T-helper 2 cell (primary cell): ENCODE measurements at places on chromosomes 3 and 15.

DNA sequence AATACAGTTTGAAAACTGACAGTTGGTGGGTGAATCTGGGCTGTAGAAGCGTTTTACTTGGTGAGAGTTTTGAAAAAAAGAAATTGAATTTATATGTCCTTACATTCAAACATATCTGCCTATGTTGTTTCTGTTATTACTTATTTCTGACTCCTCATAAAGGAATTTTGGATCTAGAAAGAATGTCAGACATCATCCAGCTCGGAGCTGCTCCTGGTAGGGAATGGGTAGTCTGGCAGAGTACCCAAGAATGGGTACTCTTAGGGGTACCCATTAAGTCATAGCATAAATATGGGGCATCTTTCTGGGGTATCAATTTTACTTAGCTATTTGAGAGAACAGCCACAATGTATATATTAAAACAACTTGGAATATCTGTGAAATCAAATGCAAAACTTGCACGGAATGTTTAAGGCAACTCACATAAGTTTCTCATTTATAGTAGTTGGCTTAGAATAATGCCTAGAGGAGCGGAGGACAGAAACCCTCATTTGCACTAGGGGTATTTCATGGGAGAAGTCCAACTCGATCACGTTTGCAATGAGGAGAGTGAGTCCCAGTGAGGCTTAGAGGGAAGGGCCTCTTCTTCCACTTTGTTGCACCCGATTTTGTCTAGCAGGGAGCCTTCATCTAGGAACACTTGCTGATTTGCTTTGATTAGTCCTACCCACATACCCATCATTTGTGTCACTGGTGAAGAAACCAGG, 2.4 kb upstream of the LARP6 start:
- DNase-seq: no peak

GRCh38 chr15:32104061-32104995, 74.0 kb downstream of the CHRNA7 start:
- no peak for DNase-seq

GRCh38 chr3:177196008-177196455, 1.2 kb downstream of the TBL1XR1 start:
- peak; percentile 71 for DNase-seq

- DNase-seq: no peak
Observed at GRCh38 chr15:57147621-57148020, 228.7 kb upstream of the CGNL1 start.

DNA sequence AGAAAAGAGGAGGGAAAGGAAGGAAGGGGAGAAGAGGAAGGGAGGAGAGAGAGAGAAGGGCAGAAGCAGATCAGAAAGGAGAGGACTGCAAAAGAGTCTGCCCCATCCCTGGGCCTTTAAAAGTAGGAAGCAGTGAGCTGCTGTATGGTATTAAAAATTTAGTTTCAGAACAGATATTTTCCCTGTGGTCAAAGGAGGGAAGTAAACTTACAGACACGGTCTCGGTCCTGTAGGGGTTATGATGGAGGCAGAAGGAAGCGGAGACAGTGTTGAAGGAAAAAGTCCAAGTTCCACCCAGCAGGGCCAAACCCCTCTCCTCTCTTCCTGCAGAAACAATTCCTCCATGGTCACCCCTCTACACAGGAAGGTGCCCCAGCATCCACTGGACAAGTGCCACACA, 122.0 kb upstream of the PROK2 start:
- DNase-seq: no peak

GRCh38 chr3:46857485-46858341, 5.5 kb downstream of the MYL3 start:
- DNase-seq: no peak

DNA sequence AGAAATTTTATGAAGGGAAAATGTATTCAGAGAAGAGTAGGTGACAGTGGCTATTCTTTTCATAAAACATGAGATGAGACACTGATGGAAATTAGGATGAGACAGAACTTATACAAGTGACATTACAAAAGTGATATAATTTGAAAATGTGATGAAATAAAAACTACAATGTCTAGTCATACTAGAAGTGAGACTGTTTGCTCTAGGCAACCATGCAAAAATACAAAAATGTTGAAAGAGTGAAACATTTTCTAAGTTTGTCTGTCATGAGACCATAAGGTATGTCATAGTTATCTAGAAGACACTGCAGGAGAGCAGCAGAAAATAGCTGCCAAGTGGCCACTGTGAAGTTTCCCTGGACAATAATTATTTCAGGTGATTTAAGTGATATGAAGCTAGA, 459.5 kb downstream of the DIPK2A start:
- DNase-seq: no peak

DNA sequence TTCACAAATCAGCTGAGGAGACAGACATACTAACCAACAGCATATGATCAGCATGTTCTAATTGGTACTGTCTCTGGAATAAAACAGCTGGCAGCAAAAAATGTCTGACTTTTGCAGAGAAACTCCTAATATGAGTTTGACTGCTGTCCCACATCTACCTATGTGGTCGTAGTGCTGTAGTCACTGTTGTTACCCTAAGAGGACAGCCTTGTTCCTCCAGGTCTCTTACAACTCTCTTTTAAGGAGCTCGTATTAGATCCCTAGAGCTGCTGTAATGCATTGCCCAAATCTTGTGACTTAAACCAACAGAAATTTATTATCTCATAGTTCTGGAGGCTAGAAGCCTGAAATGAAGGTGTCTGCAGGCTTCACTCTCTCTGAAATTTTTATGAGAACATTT, 92.1 kb downstream of the TGFBR2 start:
- DNase-seq: no peak

DNA sequence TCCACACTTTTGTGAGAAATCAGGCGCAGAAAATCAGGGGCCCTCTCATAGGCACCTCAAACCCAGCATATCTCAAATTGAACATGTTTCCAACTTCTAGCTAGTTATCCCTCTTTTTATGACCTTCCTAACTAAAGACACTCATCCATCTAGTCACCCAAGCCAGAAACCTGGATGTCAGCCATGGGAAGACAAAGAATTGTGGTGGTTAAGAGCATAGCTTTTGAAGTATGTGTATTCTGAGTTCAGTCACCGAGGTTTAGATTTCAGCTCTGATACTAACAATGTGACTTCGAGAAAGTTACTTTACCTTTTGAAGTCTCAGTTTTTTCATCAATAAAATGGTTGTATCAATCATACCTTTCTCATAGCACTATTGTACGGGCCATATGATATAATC, 495.5 kb downstream of the NLGN1 start:
- DNase-seq: no peak

GRCh38 chr15:37131621-37132020, 31.3 kb upstream of the MEIS2 start:
- no peak for DNase-seq
